ENCODE measurements at places on chromosomes 3 and 15. TPM values are rescaled to one million over a fixed set of nuclear protein-coding genes. Genes with fewer than 3 reads are reported as not detected.

Gene GOLGA6L9
- total RNA-seq, result 1.2 TPM

Gene NEK10
- total RNA-seq, result 9.8 TPM

Gene ENTPD3
- total RNA-seq, result 0.11 TPM

Gene WDR72
- total RNA-seq, result not detected

Gene EFCC1
- 2.3 TPM for total RNA-seq

Data from Right ventricle myocardium inferior (tissue), 1 donor.